Fibroblast of lung (primary cell): ENCODE measurements at places on chromosomes 12 and 14. TPM values are rescaled to one million over a fixed set of nuclear protein-coding genes. Genes with fewer than 3 reads are reported as not detected.

GRCh38 chr12:65081496-65081895, 39.6 kb downstream of the WIF1 start:
- H3K27ac ChIP-seq: no peak overlapping the region
- no peak for DNase-seq
- H3K4me3 ChIP-seq: no peak overlapping the region
- no peaks in the 10 kb centered on the region for H3K4me1 ChIP-seq
- H3K27me3 ChIP-seq: peaks cover 3% of the 10 kb centered on the region

- peak overlapping the region; percentile 92 for H3K27ac ChIP-seq
- DNase-seq: peak; percentile 77
- H3K4me1 ChIP-seq: peaks cover 25% of the 10 kb centered on the region
- H3K27me3 ChIP-seq: no peaks in the 10 kb centered on the region
- H3K36me3 ChIP-seq: peaks cover 3% of the 10 kb centered on the region
These were observed 1.3 kb downstream of the BAZ2A start for GRCh38 chr12:56628671-56629458.

DNA sequence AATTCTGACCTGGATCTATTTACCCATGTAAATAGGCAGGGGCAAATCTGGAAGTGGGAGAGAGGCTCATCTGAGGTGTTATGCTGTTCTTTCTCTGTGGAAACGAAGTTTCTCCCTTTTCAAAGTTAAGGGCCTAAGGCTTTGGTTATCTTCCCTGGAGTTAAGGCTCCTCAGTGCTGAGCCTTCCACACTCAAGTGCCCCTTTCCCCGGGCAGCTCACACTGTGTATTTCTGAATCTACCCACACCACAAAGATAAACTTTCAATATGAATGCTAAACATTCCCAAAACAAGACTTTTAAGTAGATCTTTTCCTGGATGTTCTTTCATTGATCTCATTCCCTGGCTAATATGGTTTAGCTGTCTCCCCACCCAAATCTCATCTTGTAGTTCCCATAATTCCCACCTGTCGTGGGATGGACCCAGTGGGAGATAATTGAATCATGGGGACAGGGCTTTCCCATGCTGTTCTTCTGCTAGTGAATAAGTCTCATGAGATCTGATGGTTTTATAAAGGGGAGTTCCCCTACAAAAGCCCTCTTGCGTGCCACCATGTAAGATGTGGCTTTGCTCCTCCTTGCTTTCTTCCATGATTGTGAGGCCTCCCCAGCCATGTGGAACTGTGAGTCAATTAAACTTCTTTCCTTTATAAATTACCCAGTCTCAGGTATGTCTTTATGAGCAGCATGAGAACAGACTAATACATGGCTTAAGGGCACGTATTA, 251.1 kb downstream of the NAV3 start:
- peaks cover 4% of the 10 kb centered on the region for H3K4me1 ChIP-seq
- no peak overlapping the region for H3K27ac ChIP-seq
- DNase-seq: no peak

The JAG2 gene
- 1.8 TPM in 2 replicates for total RNA-seq

DNA sequence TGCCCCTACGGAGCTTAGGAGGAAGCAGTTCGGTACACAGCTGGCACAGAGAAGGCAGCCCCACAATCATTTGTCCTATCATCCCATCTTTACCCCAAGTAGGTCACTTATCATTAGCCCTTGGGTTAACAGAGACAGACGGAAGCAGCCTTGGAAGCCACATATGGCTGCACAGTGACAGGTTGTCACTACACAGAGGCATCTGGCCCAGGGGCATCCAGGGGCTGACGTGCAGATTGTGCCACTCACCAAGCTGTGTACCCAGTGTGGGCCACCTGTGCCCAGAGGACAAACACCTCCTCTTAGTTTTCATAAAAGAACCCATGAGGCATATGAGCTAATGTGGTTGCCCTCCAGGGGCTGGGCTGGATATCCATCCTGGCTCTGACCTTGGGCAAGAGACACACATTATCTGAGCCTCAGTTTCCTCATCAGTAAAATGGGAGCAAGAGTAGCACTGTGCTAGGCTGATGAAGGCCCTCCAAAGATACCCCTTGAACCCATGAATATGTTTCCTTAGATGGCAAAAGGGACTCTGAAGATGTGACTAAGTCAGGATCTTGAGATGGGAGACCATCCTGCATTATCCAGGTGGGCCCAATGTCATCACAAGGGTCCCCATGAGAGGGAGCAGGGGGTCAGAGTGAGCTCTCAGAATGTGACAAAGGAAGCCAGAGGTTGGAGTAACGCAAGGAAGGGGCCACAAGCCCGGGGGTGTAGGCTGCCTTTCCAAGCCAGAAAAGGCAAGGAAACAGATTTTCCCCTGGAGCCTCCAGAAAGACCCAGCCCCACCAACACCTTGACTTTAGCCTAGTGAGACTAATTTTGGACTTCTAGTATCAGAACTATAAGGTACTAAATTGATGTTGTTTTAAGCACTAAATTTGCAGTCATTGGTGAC, 64.6 kb downstream of the C14orf132 start:
- DNase-seq: no peak
- no peak overlapping the region for H3K4me3 ChIP-seq
- H3K27me3 ChIP-seq: no peaks in the 10 kb centered on the region
- H3K27ac ChIP-seq: peak overlapping the region; percentile 94
- H3K4me1 ChIP-seq: peaks cover 7% of the 10 kb centered on the region

GRCh38 chr12:90575995-90576394, 379.0 kb downstream of the CCER1 start:
- H3K27me3 ChIP-seq: no peaks in the 10 kb centered on the region
- DNase-seq: no peak
- no peaks in the 10 kb centered on the region for H3K4me1 ChIP-seq
- no peak overlapping the region for H3K27ac ChIP-seq

The KCTD10 gene
- total RNA-seq: 59.8 and 106 TPM in 2 replicates

The HAL gene
- total RNA-seq: 0.17 TPM in 1 of 2 replicates, not detected in the other

GRCh38 chr14:20719777-20720176, 25.9 kb upstream of the EDDM3A start:
- H3K4me1 ChIP-seq: no peaks in the 10 kb centered on the region
- no peaks in the 10 kb centered on the region for H3K27me3 ChIP-seq
- H3K27ac ChIP-seq: no peak overlapping the region
- no peak overlapping the region for H3K4me3 ChIP-seq
- H3K36me3 ChIP-seq: no peaks in the 10 kb centered on the region
